ENCODE measurements at places on chromosomes 12 and 14.

DNA sequence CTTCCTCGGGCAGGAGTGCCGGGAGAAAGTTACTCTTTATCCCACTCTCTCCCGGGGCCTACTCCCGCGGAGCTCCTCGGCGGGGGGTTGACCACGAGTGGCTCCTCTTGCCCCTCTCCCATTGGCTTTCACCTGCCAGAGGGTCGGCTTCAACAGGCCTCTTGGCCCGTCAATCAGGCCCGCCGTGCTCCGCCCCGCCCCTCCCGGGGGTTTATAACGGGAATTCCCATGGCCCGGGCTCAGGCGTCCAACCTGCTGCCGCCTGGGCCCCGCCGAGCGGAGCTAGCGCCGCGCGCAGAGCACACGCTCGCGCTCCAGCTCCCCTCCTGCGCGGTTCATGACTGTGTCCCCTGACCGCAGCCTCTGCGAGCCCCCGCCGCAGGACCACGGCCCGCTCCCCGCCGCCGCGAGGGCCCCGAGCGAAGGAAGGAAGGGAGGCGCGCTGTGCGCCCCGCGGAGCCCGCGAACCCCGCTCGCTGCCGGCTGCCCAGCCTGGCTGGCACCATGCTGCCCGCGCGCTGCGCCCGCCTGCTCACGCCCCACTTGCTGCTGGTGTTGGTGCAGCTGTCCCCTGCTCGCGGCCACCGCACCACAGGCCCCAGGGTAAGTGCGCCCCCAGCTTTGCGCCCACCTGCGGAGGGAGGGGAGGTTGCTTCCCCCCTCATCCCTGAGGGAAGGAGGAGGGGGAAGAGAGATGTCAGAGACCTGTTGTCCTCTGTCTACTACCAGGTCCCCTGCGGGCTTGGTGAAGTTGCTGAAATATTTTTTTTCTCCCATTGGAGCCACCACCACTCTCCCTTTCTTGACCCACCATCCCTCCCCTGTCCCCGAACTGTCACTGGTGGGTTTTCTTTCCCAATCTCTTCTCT is at the start of gene SMOC1:
TSS of gene SMOC1 (plus strand) at position 242 of the 869 bp plus-strand sequence. CDS start at position 505, 263 bp downstream.
- peak; percentile 31 for DNase-seq

DNA sequence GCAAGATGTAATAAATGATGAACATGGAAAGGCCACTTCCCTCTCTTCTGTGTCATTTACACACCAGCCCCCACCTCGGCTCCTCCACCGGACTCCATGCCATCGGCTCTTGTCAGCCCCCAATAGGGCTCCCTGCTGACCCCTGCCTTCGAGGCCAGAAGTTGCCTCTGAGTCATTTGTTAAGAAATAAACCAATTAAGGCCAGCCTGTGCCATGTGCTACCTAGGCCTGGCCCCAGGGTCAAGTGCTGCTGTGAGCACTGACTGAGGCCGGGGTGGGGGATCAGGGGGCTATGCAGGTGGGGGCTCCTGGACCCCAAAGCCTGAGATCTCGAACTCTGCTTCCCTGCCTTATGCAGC is 53.2 kb downstream of the TESC start:
- no peak for DNase-seq

DNA sequence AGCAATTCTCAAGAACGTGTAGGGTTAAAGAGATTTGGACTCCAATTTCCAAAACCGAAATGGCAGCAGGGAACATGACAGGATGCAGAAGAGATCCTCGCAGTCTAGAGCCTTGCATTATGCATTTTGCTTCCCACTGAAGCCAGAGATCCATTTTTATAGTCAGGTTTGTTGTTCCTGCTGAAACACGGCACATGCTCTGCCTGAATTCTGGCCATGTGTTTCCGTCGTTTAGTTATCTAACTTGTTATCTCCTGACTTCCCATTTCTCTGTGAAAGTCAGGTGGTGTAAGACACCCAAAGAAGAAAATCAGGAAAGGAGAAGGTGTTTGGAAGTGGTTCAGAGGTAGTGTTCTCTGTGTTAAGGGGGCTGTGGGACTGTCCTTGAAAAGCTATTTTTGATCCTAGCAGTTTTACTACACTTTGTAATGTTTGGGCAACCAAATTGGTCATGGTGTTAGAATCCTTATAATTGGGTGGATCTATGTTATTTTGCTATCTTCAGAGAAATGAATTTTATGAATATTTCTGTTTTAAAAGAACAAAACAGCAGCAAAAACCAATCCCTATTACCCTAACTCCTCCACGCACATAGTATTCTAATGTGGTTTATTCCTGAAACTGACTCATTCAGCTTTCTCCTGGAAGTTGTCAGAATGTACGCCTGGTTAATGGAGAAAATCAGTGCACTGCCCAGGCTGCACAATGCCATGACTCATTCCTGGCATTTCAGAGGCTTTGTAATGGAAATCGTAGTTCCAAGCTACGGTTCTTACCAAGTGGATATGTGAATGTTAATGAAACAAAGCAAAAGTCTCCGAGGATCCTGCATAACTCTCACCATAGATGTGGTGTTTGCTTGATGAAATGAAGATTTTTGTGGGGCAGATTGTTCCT is 110.1 kb downstream of the SAMD4A start:
- DNase-seq, result no peak

GRCh38 chr12:99135376-99135775 is 490.3 kb downstream of the APAF1 start:
- no peak for DNase-seq

DNA sequence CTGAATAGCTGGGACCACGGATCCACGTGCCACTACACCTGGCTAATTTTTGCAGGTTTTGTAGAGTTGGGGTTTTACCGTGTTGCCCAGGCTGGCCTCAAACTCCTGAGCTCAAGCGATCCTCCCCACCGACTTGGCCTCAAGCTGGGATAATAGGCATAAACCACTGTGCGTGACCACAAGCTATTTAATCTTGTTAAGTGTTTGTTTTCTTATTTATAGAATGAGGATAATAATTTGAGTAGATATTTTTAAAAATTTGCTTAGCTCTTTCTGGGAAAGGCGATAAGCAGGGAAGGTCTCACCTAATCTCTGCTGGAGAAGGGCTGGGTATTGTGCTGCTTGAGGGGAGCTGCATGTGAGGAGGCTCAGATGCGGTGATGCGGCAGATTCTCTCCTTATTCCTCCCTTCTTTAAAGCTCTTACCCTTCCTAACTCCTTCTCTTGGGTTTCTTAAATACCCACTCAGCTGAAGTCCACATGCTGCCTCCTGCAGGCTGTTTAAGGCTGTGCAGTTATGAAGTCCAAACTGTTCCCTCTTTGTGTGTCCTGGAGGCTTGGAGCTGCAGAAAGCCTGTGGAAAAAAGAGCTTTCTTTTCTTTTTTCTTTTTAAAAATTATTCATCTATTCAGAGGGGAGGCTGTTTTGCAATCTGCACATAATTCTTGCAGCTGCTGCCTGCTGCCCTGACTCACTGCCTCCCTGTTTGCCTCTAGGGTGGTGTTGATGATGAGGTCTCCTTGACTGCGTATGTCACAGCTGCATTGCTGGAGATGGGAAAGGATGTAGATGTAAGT is 37.9 kb downstream of the A2ML1 start:
- peak; percentile 3 for DNase-seq

GRCh38 chr12:87274594-87275245 is 754.5 kb downstream of the C12orf50 start:
- DNase-seq, result no peak

GRCh38 chr14:60134702-60135101 is 30.5 kb downstream of the DHRS7 start:
- no peak for DNase-seq

GRCh38 chr12:51941604-51942003 is 9.9 kb upstream of the ACVR1B start:
- no peak for DNase-seq

- no peak for DNase-seq
Observed at GRCh38 chr12:128660532-128661225, 163.1 kb downstream of the SLC15A4 start.

GRCh38 chr12:116174006-116174405 is 103.5 kb downstream of the MED13L start:
- DNase-seq, result no peak

DNA sequence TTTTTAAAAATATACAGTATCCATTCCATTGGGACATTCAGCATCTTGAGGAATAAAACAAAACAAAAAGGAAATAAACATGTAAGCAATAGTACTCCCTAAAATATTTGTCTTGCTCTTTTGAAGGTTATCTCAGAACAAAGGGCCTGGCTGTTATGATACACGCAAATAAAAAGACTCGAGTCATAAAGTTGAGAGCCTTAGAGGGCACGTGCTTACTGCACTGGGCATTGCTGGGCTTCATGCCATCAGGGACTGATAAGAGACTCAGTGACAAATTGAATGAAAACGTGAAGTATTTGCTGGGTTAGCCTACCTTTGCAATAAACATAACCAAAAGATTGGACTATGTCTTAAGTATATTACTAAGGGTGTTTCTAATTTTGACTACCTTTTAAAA is 118.9 kb downstream of the SLC35F4 start:
- no peak for DNase-seq

DNA sequence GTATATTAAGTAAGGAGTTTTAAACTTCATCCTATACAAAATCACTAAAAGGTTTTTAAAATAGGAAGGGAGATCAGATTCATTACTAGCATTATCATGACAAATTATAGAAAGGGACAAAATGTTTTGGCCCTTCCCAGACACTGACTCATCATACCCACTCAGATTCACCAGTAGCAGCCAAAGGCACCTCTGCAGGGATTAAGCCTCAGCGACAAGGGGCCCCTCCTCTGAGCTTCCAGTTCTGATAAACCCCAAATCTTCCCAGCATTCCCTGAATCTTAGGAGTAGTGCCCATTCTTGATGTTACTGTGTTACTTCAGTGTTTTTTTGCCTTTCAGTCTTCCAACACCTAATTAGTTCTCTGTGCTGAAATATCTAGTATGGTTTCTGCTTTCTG is 14.5 kb downstream of the KRAS start:
- no peak for DNase-seq

- DNase-seq, result no peak
Observed at GRCh38 chr12:114404083-114404925, 1.6 kb downstream of the TBX5 start.

DNA sequence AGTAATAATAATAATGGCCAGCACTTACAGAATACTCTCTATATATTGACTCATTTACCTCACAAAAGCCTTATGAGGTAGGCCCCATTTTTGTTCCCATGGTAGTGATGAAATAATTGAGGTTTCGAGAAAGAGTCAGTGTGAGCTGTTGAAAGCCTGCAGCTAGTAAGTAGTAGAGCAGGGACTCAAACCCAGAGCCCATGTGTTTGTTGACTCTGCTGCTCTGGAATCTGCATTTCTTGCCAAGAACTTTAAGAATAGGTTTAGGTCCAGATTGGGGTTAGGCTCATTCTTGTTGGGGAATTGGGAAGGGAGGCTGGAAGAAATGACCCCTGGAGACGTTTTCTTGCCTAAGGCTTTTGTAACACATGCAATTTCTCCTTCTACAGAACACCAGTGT is 27.9 kb downstream of the DYRK4 start:
- DNase-seq, result no peak

DNA sequence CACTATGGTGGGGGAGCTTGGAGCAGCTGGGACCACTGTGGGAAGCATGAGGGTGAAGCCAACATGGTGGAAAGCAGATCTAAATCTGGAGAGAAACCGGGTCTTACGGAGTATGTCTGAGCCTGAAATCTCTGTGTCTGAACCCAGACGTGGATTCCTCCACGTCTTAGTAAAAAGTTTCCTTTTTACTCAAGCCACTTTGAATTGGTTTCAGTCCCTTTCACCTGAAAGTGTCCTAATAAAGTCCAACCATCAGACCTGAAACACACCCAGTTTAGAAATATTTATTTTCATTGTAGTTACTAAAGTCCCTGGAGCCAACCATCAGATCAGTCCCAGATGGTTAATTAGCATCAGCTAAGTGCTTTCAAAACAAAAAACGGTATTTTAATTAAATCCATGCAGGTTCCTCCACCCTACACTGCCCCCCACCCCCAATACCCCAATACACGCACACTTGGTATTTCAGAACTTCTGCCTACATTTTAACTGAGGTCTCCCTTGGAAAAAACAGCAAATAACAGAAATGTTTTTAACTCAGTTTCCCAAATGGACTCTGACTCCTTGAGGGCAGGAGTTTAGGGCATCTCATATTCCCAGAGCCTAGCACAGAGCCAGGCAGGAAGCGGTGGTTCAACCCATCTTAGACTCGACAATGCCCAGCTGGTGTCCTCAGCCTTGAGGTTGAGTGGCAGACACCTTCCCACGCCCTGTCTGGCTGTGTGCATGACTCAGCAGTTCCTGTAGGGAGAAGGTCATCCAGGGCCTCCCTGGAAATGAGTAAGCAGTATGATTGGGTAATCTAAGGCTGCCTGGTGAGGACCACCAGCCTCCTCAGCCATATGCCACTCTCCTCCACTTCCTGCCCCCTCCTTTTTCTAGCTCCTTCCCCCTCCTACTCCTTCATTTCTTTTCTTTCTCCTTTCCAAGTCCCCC is 175.8 kb downstream of the TTC8 start:
- no peak for DNase-seq

DNA sequence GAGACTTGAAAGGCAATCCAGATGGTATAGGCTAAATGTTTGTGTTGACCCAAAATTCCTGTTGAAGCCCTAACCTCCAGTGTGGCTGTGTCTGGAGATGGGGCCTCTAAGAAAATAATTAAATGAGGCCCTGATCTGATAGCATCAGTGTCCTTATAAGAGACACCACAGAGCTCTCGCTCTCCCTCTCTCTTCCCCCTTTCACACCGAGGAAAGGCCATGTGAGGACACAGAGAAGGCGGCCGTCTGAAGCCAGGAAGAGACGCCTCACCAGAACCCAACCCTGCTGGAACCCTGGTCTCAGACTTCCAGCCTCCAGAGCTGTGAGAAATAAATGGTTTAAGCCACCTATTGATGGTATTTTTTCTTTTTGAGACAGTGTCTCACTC is 87.5 kb downstream of the SCARB1 start:
- DNase-seq, result no peak

GRCh38 chr12:113996026-113996425 is 29.9 kb upstream of the RBM19 start:
- no peak for DNase-seq

- no peak for DNase-seq
Observed at GRCh38 chr12:13891902-13892301, 89.5 kb downstream of the GRIN2B start.

DNA sequence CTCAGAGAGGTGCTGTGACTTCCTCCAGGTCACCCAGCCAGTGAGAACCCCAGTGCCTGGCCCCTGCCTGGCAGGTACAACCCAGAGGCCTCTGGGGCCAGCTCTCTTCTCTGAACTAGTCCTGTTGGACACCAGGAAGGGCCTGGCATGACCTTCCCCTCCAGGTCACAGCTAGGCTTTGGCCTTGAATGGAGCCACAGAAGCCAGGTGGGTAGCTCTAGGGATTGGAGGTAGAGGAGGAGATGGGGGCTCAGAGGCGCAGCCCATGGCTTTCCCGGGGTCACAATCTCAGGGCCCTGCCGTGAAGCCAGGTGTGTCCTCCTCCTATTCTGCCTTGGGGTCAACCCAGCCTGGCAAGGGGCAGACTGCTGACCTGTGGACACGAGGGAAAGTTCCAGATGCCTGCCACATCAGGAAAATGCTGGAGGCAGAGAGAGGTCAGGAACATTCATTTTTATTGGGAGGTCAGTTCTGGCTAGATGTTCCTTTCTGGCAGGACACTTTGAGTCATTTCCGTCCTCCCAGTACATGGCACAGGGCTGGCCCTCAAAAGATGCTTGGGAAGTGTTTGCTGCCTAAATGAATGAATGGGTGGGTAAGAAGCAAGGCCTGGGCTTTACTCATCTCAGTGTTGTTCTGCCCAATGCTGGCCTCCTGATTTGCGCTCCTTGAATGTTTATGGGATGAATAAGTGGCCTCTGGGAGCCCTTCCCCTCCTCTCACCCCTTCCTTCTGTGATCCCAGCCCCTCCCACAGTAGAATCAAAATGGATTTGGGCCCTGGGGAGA is 25.4 kb downstream of the FAM222A start:
- DNase-seq, result no peak
